ENCODE measurements at places on chromosomes 5 and 9.

GRCh38 chr5:115535479-115536035, 9.0 kb downstream of the FEM1C start:
- DNase-seq: no peak

DNA sequence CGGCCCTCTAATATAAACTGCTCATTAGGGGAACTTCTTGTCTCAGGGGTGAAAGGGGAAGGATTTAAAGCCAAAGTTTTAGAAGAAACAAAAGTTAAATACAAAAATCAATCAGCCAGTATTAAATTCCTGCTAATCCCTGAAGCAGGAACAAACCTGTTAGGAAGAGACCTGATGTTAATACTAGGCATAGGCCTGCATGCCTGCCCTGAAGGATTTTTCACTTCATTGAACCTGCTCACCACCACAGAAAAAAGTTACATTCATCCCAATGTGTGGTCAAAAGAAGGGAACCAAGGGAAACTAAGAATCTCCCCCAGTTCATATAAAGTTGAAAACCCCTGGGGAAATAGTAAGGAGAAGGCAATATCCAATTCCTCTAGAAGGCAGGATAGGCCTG, 9.4 kb upstream of the RNF180 start:
- no peak for DNase-seq

GRCh38 chr9:18043978-18044377, 430.0 kb upstream of the ADAMTSL1 start:
- no peak for DNase-seq

- no peak for DNase-seq
These were observed 36.3 kb downstream of the GLIS3 start for GRCh38 chr9:4263591-4263990.

- DNase-seq: no peak
These were observed 281.9 kb downstream of the NSG2 start for GRCh38 chr5:174327317-174327864.

GRCh38 chr5:102799017-102799416, 43.9 kb downstream of the PAM start:
- no peak for DNase-seq

DNA sequence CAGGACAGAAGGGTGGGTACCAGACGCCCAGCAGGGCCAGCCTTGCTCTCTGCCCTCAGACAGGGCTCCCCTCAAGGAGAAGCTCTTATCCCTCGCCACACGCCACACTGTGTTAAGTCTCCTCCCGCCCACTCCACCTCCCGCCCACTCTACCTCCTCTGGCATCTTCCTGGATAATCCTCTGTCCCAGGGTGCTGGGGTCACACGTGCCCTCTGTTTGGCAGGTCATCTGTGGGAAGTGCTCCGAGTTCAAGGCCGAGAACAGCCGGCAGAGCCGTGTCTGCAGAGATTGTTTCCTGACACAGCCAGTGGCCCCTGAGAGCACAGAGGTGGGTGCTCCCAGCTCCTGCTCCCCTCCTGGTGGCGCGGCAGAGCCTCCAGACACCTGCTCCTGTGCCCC, 26.0 kb upstream of the SUSD3 start:
- no peak for DNase-seq

- DNase-seq: no peak
These were observed 1034.0 kb downstream of the DTWD2 start for GRCh38 chr5:117954331-117954730.

- no peak for DNase-seq
These were observed 214.1 kb upstream of the DAPK1 start for GRCh38 chr9:87283585-87283984.

GRCh38 chr5:10913841-10914240, 152.8 kb upstream of the DAP start:
- no peak for DNase-seq

DNA sequence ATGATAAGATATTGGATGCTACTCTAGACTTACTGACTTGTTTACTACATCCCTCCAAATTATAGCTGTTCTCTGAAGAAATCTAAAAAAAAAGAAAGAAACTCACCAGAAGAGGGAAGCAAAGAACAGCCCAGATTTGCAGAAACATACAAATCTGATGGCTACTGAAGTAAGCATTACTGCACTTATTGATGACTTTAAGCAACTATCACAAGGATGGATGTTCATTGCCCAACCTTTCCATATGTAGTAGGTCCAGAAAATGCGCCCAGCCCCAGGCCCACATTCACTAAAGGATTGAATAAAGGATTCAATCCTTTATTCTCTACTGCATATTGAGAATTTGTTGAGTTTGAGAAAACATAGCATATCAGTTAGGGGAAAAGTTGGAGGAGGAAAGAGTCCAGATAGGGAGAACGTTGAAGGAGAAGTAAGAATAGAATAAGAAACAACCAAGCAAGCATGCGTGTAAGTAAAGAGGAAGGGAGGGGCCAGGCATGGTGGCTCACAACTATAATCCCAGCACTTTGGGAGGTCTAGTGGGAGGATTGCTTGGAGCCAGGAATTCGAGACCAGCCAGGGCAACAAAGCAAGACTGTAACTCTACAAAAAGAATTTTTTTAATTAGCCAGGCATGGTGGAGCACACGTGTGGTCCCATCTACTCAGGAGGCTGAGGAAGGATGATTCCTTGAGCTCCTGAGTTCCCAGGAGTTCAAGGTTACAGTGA, 33.8 kb upstream of the DTWD2 start:
- DNase-seq: no peak

DNA sequence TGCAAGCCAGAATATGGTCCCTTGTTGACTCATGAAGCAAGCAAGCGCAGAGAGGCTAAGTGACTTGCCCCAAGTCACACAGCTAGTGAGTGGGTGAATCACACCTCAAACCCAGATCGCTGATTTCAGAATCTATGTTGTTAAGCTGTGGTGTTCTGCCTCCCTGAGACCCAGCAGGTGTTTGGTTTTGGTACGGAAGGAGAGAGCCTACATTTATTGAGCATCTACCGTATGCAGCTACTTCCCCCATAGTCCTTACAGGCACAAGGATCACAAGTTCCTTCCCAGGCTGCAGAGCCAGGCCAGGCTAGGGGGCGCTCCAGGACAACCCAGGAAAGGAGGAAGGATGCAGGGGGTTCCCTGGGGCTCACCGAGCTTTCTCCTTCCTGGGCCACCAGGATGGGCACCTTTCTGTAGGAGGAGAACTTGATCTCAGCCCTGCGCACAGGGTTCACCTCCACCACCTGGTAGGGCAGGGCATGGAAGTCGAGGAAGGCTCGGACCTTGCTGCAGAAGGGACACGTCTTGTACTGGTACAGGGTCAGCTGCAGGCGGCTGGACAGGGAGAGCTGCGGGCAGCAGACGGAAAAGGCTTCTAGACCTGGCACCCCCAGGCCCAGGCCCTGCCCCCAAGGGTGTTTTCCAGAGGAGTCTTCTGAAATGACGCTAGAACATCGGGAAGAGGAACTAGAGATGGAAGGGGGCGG, 2.5 kb downstream of the PTGES2 start:
- DNase-seq: peak; percentile 23

DNA sequence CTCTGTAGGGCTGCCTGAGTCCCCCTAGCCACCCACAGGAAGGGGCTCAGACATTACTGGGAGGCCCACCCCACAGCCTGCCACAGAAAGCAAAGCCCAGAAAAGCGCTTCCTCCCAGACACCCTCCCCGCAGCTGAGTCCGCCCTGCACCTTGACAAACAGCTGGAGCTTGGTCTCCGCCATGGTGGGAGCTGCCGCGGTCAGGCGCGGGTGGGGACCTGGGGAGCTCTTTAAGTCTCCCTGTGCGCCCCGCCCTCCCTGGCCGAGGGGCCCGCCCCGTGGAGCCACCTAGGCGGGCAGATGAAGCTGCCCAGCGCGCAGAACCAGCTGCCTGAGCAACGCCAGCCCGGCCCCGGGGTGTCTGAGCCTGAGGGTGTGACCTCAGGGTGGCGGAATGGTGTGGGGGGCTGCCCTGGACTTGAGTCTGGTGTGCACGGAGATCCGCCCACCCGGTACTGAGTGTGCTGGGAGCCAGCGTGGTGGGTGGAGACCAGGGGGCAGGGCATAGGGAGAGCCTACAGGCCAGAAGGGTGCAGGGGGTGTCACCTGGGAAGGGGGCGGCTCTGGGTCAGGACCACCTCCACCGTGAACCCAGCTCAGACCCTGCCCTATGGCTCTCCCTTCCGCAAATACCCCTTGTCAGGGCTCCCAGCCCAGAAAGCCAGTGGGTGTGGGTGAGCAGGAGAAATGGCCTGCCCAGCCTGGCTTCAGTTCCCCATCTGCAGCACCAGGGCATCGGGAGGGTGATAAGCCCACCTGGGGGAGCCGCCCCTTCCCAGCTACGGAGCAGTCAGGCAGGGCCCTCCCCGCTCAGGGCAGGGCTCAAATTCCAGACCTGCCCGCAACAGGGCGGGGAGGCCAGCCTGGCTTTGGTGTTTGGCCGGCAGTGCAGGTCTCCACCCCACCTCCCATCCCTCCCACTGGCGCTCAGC, at the start of gene CLIC3:
Gene CLIC3 (minus strand): TSS at position 208 of the 932 bp plus-strand sequence. CDS start 25 bp downstream, at position 183.
- DNase-seq: no peak

DNA sequence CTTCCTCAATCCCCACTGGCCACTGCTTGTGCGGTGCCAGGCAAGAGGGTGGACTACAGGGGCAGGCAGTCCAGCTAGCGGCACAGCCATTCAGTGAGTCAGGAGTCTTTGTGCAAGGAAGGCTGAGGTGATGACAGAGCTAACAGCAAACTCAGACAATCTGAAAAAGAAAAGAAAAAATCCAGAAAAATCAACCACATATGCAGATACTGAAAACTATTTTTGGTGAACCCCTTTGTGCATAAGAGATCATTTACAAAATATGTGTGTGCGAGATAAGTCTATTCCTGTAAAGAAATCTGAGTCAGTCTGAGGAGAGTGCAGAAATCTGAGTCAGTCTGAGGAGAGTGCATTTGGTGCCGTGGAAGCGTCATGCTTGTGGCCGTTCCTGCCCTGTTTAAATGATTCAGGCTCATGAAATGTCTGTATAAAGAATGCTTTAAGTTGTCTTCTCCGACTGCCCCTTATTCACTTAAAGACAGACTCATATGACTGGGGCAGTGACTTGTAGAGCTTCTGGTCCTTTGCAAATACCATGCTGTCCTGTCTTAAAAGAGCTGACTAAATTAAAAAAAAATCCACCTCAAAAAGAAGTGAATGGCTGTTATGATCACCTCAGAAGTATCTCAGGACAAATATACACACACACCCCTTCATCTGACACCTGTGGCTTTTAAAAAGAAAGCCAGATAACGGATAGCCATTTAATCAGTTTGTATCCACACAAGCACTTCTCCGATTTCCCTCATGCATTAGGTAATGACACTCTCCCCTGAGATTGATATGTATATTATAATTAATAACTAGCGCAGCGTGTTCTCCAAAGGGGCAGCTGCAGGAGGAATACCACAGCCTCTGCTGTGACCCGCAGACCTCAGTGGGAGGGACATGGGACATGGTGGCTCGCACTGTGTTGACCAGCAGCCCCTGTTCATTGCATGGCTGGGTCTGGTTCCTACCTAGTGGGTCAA, 47.3 kb downstream of the TRIO start:
- no peak for DNase-seq

DNA sequence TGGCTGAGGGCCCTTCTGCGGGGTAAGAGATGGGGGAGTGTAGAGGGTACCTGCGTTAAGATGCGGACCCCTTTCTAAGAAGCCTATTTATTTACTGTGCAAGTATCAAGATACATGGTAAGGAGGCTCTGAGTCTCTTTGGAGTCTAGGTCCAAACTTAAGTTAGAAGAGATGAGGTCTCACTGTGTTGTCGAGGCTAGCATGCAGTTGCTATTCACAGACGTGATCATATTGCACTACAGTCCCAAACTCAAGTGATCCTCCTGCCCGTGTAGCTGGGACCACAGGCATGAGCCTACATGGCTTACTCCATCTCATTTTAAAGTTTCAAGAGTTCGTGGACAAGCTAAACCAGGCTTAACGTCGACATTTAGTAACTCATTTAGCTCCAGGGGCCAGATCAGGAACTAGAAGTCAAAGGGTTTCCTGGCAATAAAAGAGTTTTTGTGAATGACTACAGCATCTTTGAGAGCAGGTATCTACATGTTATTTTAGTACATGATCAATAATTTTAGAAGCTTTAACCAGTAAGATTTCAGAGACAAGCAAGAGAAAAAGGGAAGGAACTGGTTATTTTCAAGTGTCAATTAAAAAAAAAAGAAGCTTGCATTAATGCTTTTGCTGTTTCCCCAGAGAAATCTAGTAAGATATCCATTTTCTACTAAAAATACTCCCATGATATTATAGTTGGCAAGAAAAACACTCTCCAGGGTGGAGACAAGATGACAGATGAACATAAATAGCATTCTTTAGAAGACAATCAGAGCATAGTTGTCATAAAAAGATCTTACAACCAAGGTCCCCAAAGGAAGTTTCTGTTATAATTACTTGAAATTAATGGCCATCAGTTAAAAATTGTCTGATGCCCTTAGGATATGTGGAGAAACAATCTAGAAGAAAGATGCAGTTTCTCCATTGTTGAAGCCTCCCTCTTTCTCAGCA, 141.3 kb downstream of the SCAMP1 start:
- DNase-seq: no peak

- no peak for DNase-seq
These were observed 94.0 kb downstream of the ACTL7B start for GRCh38 chr9:108761655-108762347.

DNA sequence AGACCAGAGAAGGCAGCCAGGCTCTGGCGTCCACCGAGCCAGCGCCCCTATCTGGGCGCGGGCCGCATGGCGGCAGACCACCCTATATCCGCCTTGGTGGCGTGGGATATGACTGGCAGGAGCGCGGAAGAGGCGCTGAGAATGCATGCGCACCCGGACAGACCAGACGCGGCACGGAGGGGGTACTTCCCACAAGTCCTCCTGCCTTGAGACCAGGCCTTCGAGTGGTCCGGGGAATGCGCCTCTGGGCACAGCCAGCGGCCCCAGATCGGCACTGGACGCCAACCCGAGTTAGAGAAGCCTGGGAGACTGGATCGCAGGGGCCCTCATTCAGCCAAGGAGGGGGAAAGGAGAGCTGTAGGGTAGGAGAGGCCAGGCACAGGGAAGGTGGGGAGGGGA, 2.5 kb upstream of the LMX1B start:
- DNase-seq: no peak

DNA sequence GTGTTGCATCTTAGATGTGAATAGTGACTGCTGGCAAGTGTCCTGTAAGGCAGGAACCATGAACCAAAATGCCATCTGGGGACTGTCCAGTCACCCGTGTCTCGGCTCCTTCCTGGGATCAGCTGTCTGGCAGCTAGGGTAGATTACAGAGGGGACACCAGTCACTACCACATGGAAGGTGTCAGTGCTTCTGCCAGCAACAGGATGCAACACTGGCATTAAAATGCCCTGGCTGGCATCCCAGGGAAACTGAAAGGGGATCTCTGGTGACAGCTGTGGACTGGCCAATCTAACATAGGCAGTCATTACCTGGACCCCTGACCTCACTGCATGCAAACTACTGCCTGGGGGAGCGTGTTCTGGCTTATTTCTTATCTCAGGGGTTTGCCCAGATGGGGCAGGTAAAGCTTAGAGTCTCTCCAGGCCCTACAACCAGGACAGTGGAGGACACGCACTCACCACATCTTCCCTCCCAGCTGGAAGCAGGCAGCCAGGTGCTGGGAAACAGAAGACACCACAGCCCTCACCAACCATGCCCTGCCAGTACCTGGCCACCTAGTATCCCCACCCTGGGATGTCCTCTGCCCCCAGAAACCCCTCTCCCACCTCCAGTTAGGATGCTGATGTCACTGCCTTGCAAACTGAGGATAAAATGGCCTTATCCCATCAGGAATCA, 83.8 kb downstream of the SEMA4D start:
- DNase-seq: no peak
